ENCODE measurements at places on chromosomes 3 and 15. TPM values are rescaled to one million over a fixed set of nuclear protein-coding genes. Genes with fewer than 3 reads are reported as not detected.

The TMC3 gene
- not detected for total RNA-seq

The TMOD2 gene
- 19.3 TPM for total RNA-seq

The ZNF660 gene
- total RNA-seq, result 1.8 TPM

DNA sequence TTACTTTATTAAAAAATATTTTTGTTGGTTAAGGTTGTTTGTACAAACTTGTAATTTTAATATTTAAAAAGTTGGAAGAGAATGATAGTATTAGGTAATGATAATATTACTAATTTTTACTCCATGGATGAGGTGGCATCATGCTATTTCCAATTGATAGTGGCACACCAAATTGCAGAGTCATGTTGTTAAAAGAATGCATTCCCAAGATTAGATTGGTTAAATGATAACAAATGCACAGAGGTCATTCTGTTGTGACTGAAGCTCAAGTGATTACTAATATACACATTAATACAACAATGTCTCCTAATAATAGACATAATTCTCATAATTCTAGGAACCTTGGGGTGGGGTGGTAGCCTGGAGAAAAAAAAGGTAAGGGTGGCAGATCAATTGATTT is 73.2 kb upstream of the ZBED2 start:
- peaks cover 8% of the 10 kb centered on the region for H3K4me1 ChIP-seq
- no peak overlapping the region for H3K4me3 ChIP-seq
- no peaks in the 10 kb centered on the region for H3K27me3 ChIP-seq
- H3K27ac ChIP-seq, result no peak overlapping the region

DNA sequence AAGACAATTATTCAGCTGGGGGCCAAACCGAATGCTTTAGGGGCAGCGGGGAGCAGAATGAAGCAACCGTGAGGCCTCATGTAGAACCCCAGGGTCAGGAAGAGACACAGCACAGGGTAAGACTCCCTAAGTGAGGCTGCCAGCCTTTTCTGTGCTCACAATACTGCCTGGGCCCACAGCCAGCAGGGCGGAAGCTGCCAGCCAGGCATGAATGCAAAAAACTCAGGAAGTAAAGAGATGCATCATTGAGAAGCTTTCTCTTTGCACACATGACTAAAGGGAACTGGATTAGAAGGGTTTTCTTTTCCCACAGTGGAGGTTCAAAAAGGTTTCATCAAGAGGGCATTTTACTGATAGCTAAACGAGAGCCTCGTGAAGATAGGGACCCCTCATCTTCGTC is 33.3 kb downstream of the CA12 start:
- no peaks in the 10 kb centered on the region for H3K27me3 ChIP-seq
- H3K4me1 ChIP-seq, result peaks cover 8% of the 10 kb centered on the region
- DNase-seq, result peak; percentile 84
- no peak overlapping the region for H3K4me3 ChIP-seq
- no peak overlapping the region for H3K27ac ChIP-seq

DNA sequence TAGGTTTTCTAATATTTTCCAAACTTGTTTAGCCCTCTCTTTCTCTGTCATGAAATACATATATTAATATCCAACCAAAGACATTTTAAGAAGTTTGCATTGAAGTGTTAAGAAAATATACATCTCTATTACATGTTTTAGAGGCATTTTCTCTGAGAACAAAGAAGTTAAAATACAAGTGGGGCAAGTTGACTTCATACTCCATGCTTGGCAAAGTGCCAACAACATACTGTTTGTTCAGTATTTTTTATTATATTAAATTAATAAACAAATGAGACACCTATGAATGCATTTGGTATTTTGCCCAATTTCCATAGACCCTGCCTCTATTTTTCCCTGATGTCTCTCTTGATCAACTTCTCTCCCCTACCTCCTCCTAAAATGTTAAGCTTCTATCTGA is 232.8 kb upstream of the MRPL3 start:
- H3K27ac ChIP-seq, result no peak overlapping the region
- no peaks in the 10 kb centered on the region for H3K36me3 ChIP-seq
- no peak overlapping the region for H3K4me3 ChIP-seq
- DNase-seq, result no peak
- H3K27me3 ChIP-seq, result no peaks in the 10 kb centered on the region

DNA sequence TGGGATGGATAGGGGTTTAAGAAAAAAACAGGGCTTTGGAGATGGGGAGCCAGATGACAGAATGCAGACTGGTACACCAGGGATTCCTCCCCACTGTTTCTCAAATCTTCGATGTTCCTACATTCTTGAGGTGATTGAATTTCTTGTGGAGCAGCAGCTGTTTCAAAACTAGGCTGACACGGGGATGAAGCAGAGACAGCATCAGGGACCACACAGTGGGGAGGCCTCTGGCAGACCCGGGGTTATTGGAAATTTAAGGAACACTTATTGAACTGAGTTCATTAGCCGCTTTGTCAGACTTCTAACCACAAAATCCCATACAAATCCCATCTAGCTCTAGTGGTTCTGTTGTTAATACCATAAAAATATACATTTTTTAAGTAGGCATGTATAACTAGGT is 621.4 kb upstream of the GBE1 start:
- no peaks in the 10 kb centered on the region for H3K36me3 ChIP-seq
- H3K4me3 ChIP-seq, result no peak overlapping the region
- no peaks in the 10 kb centered on the region for H3K4me1 ChIP-seq
- no peak overlapping the region for H3K27ac ChIP-seq
- no peaks in the 10 kb centered on the region for H3K27me3 ChIP-seq
- no peak for DNase-seq

Measured in stomach (tissue), 19 donors.